Stimulated activated CD4-positive, alpha-beta T cell treated with anti-CD3 and anti-CD28 coated beads, Interleukin-12 subunit alpha, Interleukin-12 subunit beta, amount 100 ng/mL, for 48 hours (primary cell): ENCODE measurements at places on chromosomes 11 and 22.

DNA sequence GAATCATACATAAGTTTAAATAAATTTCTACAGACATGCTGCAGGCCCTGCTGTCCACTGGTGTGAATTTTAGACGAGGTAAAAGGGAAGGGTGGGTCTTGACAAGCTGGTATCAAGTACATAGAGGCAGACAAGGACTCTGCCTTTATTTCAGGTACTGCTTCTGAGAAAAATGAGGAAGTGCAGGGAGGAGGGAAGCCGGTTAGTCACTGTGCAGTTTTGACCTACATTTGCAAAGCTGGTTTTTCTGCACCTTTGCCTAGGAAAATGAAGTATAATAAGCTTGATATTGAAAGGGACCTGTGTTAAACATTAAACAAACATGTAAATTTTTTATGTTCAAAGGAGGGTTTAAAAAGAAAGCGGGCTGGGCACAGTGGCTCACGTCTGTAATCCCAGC lies 24.6 kb downstream of the TMEM45B start:
- no peak for DNase-seq

DNA sequence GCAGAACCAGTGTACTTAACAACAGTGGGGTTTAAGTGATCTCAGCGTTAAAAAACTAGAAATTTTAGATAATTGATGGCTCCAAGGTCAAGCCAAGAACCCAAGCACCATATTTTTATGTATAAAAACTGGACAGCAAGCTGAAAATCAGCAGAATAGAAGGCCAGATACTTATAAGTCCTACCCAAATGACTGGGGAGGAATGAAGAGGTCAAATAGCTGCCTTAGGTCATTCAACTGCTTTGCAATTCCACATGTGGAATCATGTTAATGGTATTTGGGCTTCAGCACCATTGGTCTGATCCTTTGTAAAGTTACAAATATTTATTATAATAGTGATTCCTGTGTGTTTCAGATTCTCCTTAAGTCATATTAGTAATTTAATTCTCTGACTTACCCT lies 108.4 kb downstream of the FAT3 start:
- DNase-seq, result no peak

- DNase-seq, result peak; percentile 3
Measured at GRCh38 chr11:83292709-83293456, 6.7 kb upstream of the CCDC90B start.

DNA sequence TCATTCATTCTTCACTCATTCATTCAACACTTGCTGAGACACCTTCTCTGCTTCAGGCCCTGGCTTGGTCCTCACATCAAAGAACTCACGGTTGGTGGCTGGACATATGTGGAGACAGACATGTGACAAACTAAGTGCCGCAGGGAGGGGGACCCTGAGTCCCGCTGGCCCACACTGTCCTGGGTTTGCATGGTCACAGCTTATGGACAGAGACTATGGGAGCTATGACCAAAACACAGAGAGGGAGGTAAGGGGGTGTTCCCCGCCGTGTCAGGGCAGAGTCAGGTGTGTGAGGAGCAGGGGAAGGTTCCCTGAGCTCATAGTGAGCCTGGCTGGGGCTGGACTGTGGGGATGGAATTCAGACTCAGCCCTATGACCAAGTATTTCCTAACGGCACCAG lies 123.1 kb downstream of the MPPED1 start:
- DNase-seq, result no peak

- no peak for DNase-seq
Measured at GRCh38 chr22:46245511-46245910, 4.6 kb downstream of the CDPF1 start.
